DMS79 treated with DMSO at 0.1 percent for 48 hours (cell line): ENCODE measurements at places on chromosomes 7 and 10.

DNA sequence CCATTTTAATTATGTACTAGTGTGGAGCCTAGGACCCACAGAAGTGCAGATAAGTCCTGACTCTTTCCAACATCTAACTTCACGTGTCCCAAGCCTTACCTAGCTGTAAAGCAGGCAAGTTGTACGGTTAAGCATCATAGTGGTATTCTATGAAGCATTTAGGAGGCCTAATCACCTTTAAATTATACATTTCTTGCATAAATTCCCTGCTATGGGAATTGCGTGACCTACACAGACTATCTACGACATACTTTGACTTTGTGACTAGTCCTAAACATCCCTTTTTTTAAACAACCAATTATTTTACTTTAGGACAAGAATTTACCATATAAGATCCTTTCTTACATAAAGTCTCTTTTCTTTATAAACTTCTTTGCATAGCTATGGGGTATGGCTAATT, 37.7 kb upstream of the LRGUK start:
- no peak for DNase-seq

DNA sequence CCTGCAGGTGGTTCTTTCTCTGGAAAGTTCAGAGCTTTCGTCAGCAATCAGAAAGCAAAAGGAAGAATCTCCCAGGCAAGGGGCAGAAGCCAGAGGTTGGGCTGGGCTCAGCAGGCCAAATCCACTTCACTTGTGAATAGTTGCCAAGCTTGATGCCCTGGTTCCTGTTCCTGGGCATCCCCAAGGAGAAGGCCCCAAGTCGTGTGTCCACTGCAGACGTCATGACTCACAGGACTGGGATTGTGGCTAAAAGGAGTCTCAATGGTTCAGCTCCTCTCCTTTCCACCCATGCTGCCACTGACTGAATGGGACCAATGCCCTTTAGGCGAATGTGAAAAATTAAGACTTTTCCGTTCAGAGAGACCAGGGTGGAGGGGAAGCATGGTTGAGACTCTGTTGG, 38.6 kb upstream of the TRIM8 start:
- no peak for DNase-seq

- no peak for DNase-seq
Measured at GRCh38 chr10:32990811-32991210, 32.8 kb upstream of the ITGB1 start.

GRCh38 chr7:36349626-36350025, 40.0 kb upstream of the ANLN start:
- DNase-seq, result no peak

DNA sequence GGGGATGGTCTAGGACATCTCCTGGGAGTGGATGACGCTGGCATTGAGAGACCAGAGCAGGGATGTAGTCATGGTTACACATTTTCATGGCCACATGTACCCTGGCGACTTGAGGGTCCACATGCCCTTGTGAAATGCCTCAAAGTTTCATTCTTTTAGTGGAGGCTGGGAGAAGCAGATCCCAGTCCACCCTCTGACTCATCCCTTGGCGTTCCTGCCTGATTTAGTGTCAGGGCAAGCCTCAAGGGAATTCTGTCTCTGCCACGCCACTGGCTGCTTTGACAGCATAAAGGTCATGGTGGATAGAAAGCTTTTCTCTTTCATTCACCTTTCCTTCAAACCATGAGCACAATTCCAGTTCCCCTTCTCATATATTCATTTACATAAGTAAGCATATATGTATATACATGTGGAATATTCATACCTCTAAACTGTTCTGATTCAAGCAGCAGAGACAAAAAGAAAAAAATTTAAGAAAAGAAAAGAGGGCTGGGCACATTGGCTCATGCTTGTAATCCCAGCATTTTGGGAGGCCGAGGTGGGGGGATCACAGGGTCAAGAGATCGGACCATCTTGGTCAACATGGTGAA, 21.8 kb upstream of the KIF5B start:
- no peak for DNase-seq

DNA sequence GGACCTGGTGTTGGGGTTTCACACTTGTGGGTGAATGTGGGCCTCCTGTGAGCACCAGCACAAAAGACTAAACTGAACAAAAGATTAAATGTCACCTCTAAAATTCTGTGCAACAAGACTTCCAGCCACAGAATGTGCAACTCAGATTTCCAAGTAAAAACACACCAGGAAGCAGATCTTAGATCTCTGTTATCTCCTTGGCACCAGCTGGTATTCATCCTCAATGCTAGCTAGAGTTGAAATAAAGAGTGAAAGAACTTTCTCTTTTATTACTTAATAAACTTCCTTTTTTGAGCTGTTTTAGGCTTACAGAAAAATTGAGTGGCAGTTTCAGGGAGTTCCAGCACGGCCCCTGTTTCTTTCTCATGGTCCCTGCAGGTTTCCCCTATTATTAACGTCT, 40.2 kb downstream of the EGFR start:
- no peak for DNase-seq
